ENCODE measurements at places on chromosomes 1 and 21. TPM values are rescaled to one million over a fixed set of nuclear protein-coding genes. Genes with fewer than 3 reads are reported as not detected.

TAF12 gene
- 17.0 TPM for total RNA-seq

CXADR gene
- total RNA-seq, result 19.4 TPM

LRRN2 gene
- total RNA-seq, result 71.1 TPM

S100A2 gene
- not detected for total RNA-seq

ATAD3C gene
- 2.9 TPM for total RNA-seq

AMPD1 gene
- total RNA-seq, result not detected

OR2L13 gene
- not detected for total RNA-seq

CD53 gene
- 20.6 TPM for total RNA-seq

MEX3A gene
- total RNA-seq, result 63.9 TPM

DNA sequence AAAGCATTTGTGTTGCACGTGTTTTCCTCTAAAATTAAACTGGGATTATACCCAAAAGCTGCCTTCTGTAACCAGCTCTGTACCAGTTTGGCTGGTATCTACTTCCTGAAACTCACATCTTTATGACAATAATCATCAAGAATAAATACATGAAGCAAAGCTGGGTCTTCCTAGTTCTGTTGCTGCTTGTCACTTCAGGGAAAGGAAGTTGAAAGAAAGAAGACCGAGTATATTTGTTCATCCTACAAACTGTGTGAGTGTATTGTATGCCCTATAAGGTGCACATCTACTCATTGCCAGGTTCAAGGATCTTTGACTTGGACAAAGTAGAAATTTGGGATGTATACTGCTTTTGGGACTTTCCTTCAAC, 29.1 kb upstream of the IFNGR2 start:
- DNase-seq, result no peak

- DNase-seq, result no peak
Observed at GRCh38 chr1:89887270-89887669, 66.4 kb downstream of the LRRC8D start.

- no peak for DNase-seq
Observed at GRCh38 chr1:22331618-22332423, 119.8 kb upstream of the ZBTB40 start.

DNA sequence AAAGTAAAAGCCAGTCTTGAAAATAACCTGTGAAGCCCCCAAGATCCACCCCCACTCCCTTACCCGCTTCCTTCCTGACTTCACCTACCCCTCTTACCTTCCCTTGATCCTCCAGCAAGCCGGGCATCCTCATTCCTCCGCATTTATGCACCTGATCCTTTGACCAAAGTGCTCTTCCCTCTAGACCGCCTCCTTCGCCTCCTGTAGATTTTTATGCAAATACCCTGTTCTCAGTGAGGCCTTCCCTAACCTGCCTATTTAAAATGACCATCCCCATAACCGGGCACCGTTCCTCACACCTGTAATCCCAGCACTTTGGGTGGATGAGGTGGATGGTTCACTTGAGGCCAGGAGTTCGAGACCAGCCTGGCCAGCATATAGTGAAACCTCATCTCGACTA, 1.1 kb upstream of the NENF start:
- DNase-seq, result no peak

DNA sequence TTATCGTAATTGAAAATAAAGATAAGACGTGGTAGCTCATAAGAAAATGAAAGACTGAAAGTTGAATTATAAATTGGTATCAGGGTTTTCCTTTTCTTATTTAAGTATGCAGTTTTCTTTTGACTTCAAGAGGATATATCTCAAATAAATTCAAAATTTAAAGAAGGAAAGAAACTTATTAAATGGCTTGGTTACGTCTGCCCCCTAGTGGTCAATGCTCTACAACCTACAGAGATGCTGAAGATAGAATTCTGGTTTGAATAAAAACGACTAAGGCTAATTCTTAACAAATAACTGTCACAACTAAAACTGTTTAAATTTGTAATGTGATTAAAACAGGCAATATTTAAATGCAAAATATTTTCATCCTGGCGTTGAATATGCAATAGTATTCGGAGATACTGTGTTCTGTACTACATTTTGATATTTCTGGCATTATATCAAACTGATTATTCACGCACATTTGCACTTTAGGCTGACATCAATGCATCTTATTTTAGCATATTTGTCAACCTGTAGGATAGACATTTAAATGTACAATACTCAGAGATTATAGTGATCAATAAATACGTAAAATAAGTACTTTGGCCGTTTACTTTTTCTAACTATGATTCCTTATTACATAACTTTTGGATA, 26.8 kb downstream of the IFI44 start:
- peak; percentile 39 for DNase-seq

GRCh38 chr21:33058957-33059356, 11.0 kb upstream of the OLIG1 start:
- no peak for DNase-seq

DNA sequence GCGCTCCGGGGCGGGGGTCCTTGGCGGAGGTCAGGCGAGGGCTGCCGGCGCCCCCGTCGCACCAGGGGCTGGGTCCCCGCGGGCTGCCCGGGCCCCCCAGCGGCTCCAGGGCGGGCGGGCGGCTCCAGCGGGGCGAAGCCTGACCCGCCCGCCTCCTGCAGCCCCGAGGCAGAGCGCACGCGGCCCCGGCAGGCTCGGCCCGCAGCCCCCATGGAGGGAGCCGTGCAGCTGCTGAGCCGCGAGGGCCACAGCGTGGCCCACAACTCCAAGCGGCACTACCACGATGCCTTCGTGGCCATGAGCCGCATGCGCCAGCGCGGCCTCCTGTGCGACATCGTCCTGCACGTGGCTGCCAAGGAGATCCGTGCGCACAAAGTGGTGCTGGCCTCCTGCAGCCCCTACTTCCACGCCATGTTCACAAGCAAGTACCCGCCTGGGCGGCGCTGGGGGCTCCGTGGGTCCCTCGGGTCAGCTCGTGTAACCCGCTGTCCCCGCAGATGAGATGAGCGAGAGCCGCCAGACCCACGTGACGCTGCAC, 817 bp downstream of the KLHL17 start:
- DNase-seq, result no peak

- no peak for DNase-seq
Observed at GRCh38 chr1:184577319-184577718, 177.3 kb downstream of the EDEM3 start.

DNA sequence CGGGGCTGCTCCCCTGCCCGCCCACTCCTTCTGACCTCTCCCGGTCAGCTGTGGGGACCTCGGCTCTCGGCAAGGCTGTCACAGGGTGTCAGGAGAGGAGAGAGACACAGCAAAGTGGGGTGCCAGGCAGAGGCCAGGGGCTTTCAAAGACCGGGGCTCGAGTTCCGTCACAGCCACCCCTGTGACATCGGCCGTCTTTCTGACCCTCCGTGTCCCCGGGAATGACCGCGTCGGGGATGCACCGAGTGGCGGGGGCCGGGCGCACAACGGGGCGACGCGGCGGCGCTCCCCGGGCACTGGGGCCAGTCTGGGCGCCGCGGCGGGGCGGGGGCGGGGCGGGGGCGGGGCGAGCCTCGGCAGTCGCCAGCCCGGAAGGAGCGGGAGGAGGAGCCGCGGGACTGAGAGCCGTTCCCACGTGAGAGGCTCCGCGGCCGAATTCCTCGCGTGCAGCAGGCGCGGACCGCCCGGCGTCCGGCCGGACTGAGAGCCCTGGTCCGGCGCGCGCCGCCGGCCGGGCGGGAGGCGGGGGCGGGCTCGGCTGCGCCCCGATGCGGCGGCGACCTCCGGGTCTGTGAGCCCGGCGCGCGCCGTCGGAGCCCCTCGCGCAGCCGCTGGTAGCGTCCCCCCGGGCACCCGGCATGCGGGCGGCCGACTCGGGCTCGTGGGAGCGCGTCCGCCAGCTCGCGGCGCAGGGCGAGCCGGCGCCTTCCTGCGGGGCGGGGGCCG, 229.7 kb upstream of the TMEM51 start:
- peak; percentile 59 for DNase-seq

DNA sequence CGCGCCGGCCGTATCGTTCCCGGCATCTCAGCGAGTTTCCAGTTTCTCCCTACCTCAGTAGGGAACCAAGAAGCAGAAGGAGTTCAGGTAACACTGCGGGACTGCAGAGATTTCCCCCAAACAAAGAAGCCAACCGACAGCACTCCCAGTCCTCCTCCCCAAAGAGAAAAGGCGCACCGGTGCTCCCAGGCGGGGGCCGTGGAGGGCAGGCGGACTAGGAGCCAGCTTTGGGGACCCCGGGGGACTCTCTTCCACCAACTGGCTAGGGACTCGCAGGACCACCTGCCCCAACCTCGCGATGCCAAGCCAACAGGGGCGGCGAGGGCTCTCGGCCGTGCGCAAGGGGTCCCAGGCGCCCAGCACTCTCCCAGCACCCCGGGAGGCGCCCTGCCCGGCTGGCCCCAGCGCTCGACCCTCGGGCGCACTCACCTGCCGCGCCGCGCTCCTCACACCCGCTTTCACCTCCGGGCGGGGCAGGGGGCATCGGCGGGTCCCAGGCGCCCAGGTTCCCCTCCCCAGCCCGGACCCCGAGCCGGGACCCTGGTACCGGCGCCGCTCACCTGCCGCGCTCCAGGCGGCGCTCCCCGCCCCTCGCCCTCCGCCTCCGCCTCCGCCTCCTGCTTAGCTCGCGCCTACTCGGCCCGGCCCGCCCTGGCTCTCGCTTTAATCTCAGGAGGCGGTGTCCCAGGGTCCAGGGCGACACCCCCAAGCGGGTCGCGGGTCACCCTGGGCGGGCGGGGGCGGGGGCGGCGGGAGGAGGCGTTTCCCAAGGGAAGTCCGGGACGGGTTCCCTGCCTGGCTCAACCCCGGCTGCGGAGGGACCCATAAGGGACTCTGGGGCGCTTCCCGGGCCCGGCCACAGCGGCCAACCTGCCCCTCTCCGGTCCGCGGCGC, at the start of gene TMPRSS2:
TSS of gene TMPRSS2 (minus strand) at position 638 of the 894 bp plus-strand sequence. CDS start 10,025 bp downstream, outside the sequence.
- peak; percentile 66 for DNase-seq

DNA sequence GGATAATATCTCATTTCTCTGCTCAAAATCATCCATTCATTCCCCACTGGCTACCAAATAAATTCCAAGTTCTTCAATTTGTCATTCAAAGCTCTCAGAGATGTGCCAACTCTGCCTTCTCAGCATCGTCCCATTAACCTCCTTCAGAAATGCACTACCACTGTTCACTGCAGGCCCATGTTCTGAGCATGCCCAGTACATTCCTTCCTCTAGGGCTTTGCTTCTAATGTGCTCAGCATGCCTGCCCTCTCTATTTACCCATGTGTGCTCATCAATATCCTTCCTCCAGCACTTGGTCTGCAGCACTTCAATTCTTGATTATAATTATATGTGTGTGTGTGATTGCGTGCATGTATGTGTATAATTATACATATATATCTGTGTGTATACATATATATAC, 36.1 kb upstream of the RGS8 start:
- peak; percentile 5 for DNase-seq

DNA sequence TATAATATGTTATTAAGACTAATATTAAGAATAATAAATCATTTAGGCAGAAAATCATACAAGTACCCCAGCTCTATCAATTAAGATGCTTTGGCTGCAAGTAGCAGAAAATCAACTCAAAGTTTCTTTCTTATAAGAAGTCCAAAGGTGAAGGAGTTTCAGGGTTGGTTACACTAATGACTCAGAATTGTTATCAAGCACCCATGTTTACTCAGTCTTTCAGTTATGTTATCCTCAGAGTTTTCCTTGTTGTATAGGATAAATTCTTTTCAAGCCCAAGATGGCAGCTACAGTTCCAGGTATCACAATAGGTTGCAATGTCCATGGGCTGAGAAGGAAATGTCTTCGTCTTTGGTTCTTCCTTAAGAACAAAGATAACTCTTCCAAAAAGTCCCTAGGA, 163.6 kb downstream of the TNFSF18 start:
- no peak for DNase-seq

DNA sequence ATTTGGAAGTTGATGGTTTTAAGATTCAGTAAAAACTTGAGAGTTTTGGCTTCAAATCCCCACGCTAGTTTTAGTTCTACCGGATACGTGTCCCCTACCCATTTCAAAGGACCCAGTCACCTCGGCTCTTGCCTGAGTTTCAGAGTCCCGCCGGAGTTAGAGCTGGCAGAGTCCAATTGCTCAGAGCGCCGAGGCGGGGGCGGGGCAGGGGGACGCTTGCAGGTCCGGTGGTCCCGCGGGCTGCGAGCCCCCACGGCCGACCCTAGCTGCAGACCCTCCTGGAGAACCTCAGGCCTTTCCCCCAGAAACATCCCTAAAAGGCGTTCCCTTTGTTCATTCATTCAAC, 765 bp upstream of the VPS45 start:
- DNase-seq, result peak; percentile 49

DNA sequence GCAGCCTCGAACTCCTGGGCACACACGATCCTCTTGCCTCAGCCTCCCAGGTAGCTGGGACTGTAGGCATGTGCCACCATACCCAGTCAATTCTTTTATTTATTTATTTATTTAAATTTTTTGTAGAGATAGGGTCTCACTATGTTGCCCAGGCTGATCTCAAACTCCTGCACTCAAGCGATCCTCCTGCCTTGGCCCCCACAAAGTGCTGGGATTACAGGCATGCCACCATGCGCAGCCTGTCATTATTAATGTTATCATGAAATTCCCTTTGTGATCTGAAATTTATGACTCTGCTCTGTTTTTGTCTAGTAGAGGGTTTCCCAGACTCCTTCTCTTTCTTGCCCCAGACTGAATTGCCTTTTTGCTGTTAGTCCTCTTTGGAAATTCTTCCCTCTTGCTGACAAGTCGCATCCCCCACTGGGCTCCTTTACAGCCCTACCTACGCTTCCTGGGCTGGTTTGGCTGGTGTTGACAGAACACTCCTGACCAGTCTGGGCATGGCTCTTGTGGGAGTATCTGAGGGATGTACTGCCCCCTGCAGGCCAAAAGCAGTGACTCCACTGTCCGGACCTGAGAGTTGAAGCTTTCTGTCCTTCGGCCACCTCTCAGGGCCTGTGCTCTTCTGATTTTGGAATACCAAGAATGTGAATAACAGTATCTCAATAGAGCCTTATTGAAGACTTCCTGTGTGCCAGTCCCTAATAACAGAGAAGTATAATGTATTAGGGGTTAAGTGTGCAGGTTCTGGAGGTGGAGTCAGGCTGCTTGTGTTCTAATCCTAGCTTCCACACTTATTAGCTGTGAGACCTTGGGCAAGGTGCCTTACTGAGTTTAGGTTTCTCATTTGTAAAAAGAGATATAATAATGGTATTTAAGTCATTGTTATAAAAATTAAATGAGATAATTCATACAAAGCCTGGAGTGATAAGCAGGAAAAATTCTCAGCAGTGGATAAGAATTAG, 28.2 kb downstream of the TCEANC2 start:
- peak; percentile 79 for DNase-seq

GRCh38 chr1:3040004-3040403, 18.7 kb downstream of the ACTRT2 start:
- DNase-seq, result no peak

DNA sequence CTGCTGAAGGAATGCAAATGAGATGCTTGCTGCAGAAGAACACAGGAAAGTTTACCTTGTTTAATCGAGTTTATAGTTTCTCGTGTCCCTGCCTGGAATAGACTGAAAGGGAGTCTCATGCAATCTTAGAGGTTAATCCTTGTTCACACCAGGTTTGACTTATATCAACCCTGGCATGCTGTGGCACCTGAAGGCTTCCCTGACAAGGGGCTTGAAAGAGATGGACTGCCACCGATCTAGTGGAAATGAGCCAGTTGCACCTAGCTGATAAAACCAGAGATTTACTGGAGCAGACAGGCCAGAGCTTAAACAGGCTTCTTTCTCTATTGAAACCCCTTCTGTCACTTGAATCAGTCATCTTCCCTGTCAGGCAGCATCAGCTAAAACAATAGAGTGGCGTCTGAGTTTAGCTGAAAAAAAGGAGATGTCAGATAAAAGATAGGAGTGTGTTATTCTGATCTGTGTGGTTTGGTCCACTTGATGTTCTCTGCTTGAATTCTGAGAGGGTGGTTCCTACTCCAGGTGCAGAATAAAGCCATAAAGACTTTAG, 349.7 kb downstream of the RWDD3 start:
- DNase-seq, result no peak
